ENCODE measurements at places on chromosomes 7 and 10.
A peak's percentile ranks its signal among the peaks of the same experiment; 100 is the strongest.

- peak; percentile 27 for DNase-seq
These were observed 63.5 kb downstream of the GRK5 start for GRCh38 chr10:119270762-119271366.

DNA sequence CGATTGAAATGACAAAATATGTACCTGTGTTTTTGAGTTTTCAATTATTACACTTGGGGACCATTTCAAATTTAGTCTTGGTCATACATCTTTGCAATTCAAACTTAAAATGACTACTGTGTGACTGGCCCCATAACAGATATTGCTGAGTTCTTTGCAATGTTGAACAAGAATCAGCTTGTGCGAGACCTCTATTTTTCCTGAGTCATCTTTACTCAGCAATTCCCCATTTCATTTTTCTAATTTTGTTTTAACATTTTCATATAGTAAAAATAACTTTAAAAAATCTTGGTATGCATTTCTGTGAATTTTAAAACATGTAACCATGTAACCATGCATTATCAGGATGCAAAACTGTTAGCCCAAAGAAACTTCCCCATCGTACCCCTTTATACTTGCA lies 678.1 kb downstream of the ANKRD7 start:
- DNase-seq, result no peak

GRCh38 chr10:4704034-4704545 lies 121.9 kb upstream of the AKR1E2 start:
- no peak for DNase-seq

DNA sequence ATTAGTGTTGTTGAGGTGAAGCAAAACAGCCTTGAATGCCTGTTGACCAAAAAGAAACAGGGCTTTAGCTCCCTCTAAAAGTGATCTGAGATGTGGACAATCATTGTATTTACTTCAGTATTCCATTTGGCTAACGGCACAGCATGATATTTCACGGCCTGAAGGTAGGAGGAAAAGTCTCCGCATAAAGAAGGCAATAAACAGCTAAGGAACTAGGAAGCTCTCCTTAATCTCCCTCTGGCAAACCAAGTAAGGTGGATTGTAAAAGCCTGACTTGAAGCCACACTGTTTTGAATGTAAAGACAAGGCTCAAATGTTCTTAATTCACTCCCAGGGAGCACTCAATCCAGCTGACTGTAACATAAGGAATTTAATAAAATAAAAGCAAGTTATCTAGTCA lies 160.0 kb upstream of the ZNF804B start:
- DNase-seq, result no peak

GRCh38 chr7:116353647-116354046 lies 143.3 kb downstream of the TES start:
- DNase-seq, result no peak

DNA sequence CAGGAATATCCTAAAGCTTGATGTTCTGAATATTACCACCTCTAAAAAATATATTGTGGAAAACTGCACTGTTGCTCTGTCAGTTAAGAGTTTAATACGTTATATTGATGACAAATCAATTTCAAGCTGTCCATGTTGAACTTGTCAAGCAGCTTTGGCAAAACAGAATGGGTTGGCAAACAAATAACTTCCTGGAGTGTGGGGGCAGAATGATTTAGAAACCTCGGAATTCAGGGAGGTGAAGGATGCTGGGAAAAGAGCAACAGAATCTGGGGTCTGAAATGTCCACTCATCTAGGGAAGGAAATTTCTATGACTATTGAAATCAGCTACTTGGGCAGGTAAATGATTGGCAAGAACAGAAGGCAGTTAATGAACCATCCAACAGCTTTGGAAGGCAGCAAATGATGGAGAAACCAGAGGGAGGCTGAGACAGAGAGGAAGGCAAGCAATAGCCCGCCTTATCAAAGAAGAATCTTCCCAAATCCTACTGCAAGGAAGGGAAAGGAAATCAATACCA lies 95.1 kb upstream of the PALS2 start:
- DNase-seq, result no peak

DNA sequence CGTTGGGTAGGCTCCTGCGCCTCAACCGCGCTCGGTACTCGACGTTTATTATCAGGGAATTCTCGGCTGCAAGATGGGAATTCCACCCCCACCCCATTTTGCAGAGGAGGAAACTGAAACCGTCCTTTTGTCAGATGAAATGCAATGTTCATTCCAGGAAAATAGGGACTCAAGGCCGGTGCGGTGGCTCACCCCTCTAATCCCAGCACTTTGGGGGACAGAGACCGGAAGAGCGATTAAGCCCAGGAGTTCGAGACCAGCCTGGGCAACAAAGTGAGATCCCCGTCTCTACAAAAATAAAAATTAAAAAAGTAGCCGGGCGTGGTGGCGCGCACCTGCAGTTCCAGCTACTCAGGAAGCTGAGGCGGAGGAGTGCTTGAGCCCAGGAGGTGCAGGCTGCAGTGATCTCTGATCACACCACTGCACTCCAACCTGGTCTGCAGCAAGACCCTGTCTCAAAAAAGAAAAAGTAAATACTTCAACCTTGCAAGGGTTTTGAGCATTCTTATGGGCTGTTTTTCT lies 720 bp upstream of the RFC2 start:
- no peak for DNase-seq

- DNase-seq, result peak; percentile 69
These were observed 26.4 kb downstream of the MYL10 start for GRCh38 chr7:101602484-101603241.

- no peak for DNase-seq
These were observed 11.0 kb upstream of the RASSF4 start for GRCh38 chr10:44948642-44949041.

- DNase-seq, result no peak
These were observed 45.9 kb upstream of the DNAAF5 start for GRCh38 chr7:680411-681127.

- DNase-seq, result no peak
These were observed 30.2 kb downstream of the SLC39A12 start for GRCh38 chr10:17981766-17982380.

DNA sequence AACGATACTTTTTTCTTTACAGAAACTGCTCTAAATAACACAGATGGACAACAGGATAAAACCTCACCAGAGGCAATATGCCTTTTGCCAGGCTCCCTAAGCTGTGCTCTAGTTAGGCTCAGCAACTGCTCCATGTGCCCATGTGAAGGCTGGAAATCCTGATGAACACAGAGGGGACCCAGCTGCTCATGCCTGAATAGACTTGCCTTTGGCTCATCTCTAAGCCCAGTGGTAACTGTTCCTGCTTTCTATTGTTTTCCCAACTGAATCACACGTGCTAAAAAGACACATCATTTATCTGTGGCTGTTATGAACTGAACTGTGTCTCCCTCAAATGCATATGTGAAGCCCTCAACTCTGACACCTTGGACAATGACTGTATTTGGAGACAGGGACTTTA lies 110.4 kb downstream of the RNF216 start:
- no peak for DNase-seq

- DNase-seq, result no peak
These were observed 24.4 kb downstream of the NKX6-2 start for GRCh38 chr10:132761395-132762060.

DNA sequence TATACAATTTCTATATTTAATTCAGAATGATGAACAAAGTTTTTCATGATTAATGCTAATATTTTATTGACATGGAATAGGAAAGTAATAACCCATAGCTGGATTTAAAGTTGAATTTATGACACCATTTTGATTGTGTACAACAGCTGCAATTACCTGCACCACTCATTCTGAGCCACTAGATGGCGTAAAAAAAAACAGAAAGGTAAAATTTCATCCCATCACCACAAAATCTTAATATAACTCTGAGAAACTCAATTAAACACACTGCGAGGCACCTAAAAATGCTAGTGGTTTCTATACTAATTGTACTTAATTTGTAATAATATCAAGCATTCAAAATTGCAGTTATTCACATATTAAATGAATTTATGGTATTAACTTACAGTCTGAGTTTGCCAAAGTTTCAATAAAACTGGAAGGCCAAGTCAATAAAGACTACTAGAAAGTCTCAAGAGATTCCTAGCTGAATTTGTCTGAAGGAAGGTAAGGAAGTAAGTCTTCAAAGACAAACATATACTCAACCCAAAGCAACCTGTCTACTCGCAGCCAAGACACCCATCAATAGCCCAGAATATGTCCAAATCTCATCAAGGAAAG lies 182.5 kb downstream of the SKAP2 start:
- no peak for DNase-seq

GRCh38 chr10:103492655-103493261 lies 747 bp upstream of the NEURL1 start:
- DNase-seq, result no peak

- DNase-seq, result no peak
These were observed 116.6 kb upstream of the SAMD8 start for GRCh38 chr10:74994854-74995253.

DNA sequence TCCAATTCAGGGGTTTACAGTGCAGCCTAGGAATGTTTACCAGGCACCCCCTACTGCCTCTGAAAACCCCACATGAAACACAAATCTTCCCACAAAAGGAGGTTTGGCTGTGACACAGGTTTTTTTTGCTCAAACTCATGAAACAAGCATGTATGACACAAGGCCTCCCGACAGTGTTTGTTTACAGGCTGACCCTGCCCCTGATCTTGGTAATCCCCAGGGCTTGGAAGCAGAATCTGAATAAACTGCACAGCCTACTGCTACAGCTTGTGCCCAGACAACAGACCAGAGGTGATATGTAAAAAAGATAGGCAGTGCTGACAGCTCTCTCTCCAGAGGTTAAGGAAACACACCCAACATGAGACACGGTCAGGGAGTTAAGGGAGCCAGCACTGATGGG lies 184.2 kb downstream of the KMT2E start:
- DNase-seq, result no peak

GRCh38 chr10:114749510-114749909 lies 72.1 kb upstream of the FHIP2A start:
- DNase-seq, result no peak

DNA sequence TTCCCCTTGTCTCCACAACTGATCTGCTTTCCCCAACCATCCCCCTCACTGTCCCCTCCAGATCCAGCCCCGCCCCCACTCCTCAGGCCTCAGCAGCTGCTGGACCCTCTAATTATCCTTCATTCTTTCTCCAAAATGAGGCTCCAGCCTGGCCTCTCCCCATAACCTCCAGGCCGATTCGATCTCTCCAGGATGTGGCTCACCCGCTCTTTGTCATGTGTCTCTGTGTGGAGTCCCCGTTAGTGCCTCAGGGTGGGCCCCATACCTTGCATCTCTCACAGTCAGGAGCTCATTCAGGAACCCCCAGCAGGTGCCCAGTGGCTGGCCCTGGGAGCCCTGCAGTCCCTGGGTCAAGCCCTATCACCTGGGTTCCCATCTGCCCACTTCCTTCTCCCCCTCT lies 1.3 kb downstream of the PILRA start:
- DNase-seq, result no peak

DNA sequence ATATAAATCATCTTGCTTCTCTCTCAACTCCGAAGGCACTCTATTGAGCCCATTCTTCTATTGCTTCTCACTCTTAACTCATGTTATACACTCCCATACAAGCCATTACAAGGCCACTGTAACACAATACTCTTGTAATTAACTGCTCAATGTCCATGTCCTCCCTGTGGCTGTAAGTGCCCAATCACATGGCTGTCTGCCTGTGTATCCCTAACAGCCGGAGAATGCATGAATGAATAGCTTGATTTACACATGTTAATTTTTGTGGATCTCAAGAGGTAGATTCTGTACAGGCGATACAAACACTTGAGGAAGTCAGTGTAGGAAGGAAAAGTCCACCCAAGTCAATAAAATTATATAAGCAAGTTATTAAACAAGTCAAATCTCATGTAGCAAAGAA lies 215.6 kb downstream of the DOCK4 start:
- DNase-seq, result no peak

DNA sequence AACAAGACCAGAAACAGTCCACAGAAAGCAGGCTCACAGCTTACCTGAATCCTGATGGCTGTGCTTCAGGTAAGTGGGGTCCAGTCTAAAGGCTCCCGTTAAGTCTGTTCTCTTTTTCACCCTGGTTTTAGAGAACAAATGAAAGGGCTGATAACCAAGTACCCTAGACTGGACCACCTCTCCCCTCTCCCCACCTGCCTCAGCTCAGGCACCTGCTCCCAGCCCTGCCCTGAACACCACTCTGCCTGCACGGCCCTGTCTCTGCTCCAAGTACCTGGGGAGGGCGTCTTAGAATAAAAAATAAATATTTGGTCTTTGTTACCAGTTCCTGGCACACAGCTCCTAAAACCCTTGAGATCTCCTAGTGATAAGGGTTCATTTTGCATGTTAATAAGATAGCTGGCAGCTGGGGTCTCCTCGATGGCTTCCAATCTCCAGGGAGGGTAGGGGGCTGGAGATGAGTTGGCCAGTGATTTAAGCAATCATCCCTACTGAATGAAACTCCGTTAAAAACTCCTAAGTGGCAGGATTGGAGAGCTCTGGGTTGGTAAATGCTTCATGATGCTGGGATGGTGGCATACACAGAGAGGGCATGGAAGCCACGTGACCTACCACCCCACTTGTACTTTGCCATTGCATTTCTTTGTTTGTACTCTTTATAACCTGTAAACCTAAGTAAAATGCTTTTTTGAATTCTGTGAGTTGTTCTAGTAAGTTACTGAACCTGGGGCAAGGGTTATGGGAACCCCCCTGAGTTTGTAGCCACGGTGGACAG lies 29.8 kb upstream of the FIGNL1 start:
- DNase-seq, result no peak

- DNase-seq, result no peak
These were observed 167.2 kb downstream of the EBF3 start for GRCh38 chr10:129796710-129797420.

DNA sequence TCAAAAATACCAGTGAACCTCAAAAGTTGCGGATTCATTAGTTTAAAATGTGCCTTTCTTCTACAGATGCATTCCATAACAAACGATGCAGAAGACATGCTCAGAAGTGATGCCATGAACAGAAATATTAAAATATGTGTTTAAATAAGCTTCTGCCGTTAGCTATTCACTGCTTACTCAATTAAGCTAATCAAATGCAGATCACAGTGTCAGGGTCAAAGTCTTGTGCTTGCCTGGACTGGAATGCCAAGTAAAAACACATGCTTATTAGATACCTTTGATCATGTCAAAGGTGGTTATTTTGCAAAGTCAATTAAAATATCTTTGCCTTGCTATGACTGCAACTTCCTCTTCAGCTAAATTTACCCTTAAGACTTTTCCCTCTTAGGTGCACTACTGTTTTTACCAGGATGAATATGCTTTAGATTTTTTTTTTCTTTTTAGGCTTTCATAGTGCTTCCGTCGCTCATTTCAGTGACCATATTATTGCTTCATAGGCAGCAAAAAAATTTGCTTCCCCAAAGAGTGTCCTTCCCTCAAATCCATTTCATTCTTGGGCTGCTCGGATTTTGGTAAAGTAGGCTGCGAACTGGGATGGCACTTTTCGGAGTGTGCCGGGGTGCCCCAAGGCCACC lies 905 bp downstream of the ASB13 start:
- DNase-seq, result no peak

GRCh38 chr7:44050915-44051560 lies 6.5 kb downstream of the DBNL start:
- no peak for DNase-seq

DNA sequence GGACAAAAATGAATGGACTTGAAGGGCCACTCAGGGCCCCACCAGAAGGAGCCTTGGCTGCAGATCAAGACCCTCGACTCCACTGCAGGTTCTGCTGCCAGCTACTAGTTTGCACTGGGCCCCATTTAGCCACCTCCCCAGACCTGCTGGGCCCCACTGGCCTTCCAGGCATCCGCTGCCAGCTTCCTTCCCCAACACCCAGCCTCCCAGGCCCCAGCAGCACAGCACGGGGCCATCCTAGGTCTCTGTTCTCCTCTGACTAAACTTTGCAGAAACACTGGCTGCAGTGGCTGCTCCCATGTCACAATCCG lies 277.4 kb upstream of the KLF14 start:
- DNase-seq, result peak; percentile 41

GRCh38 chr10:28479927-28480627 lies 52.8 kb upstream of the WAC start:
- no peak for DNase-seq

- DNase-seq, result no peak
These were observed 75.6 kb downstream of the SLC37A3 start for GRCh38 chr7:140322759-140323158.

All from stimulated activated CD4-positive, alpha-beta T cell treated with anti-CD3 and anti-CD28 coated beads, TNF-alpha, amount 100 ng/mL, for 48 hours (primary cell).